ENCODE measurements at places on chromosomes 16 and 17.

DNA sequence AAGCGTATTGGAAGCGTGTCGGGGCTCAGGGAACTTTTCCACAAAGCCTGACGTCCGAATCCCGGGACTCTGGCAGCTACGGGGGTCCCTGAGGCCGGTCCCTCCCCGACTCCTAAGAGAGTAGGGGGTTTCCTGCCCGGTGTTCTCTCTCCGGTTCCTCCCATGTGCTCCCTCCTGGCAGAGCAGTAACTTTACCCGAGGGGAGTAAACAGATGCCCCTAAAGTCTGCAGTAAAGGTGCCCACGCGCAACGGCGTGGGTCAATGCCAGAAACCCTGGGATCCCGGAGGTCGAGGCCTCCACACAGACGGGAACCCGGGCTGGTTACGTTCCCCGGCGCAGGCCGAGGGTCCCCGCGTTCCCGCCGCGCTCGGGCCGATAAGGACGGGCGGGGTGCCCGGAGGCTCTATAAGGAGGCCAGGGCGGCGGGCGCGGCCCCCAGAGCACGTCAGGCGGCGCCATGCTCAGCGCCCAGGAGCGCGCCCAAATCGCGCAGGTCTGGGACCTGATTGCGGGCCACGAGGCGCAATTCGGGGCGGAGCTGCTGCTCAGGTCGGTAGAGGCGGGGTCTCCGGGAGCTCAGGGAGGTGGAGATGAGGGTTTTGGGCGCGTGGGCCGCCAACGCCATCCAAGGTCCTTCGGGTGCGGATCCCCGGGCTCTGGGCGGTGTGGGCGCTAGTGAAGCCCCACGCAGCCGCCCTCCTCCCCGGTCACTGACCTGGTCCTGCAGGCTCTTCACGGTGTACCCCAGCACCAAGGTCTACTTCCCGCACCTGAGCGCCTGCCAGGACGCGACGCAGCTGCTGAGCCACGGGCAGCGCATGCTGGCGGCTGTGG is at the start of gene HBM:
Gene HBM (plus strand): TSS at position 440 of the 836 bp plus-strand sequence. CDS start 20 bp downstream, at position 460.
- no peak for DNase-seq

- no peak for DNase-seq
Observed at GRCh38 chr17:33227911-33228310, 65.2 kb downstream of the ASIC2 start.

DNA sequence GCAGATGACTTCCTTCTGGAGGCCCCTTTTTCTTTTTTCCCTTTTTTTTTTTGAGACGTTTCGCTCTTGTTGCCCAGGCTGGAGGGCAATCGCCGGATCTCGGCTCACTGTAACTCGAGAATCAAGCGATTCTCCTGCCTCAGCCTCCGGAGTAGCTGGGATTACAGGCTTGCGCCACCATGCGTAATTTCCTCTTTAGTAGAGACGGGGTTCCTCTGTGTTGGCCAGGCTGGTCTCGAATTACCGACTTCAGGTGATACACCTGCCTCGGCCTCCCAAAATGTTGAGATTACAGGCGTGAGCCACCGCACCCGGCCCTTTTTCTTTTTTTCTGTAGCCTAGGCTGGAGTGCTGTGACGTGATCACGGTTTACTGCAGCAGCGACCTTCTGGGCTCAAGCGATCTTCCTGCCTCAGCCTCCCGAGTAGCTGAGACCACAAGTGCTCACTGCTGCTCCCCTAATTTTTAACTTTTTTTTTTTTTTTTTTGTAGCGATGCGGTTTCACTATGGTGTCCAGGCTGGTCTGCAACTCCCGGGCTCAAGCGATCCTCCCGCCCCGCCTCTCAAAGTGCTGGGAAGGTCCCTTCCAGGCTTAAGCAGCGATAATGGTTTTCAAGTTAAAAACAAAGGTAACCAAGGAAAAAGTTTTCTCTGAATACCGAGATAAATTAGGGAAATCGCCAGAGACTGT is 956 bp upstream of the IST1 start:
- no peak for DNase-seq

DNA sequence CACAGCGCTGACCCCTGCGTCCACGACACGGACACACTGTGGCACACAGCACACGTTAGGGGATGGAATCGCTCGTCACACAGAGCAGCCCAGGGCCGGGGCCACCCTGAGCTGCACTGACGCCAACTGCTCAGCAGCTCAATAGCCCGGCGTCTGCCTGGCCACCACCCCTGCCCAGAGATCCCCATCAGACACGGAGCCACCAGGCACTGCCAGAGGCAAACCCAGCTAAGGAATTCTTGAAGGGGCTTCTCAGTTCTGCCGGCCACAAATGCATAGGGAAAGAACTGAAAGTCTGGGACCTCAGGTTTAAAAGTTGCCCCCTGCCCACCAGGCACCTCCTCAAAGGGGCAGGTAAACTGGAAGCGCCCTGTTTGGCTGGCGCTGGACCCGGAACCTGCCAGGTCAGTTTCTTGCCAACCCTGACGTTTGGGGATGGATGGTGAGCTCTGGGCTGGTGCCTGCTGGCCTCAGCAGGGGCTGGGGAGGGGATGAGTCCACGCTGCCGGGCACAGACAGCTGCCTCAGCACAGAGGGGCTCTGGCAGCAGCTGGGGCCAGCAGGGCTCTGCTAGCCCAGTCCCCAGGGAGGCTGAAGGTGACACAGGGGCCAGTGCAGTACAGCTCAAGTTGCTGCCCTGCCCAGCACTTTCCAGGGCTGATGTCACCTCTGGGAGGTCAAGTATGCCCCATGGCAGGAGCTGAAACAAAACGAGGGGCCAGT is 33.2 kb downstream of the TIMM22 start:
- no peak for DNase-seq

GRCh38 chr17:13736916-13737315 is 135.2 kb upstream of the HS3ST3A1 start:
- DNase-seq, result no peak

DNA sequence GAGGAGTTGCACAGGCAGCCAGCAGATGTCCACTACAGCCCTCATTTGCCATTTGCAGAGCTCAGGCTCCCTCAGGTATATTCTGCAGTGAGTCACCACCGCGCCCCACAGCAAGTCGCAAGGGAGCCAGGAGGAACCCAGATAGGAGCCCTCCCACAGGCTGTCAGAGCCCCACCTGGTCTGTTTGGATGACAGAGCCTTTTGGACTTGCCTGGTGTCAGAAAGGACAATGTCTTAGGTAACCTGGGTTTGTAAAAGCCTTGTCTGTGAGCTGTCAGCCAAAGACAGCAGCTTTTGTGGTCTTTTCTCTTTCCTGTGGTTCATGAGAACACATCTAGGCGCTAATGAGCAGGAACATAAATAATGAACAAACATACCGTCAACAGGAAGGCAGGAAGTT is 70.9 kb downstream of the GNAO1 start:
- DNase-seq, result no peak

DNA sequence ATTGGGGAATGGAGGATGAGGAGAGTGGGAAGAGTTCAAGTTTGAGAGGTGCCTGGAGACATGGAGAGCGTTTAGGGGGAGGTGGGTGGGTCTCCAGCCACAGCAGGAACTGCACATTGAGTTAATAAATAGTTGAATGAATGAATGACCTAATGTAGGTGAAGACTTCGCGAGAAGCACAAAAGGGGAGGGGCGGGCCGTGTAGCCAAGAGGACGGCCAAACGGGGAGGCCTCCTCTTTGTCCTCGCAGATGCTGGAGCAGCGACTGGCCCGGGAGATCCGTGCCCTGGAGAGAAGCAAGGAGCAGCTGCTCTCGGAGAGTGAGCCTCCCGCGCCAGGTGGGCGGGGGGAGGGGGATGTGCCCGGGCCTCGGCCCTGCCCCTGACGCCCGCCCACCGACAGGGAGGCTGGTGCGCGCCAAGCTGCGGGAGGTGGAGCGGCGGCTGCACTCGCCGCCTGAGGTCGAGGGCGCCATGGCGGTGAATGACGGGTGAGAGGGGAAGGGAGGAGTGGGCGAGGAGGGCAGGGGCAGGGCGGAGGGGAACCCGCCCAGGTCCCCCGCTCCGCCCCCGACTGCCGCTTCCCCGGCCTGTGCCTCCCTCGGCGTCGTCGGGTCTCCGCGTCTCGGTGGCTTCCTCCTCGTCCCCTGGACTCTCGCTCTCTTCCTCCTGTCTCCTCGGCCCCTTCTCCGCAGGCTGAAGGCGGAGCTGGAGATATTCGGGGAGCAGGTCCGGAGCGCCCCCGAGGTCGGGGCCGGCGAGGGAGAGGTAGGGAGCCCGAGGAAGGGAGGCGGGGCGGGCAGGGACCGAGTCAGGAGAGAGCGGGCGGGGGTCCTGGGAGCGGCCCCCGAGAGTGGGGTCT is 12.9 kb downstream of the SYCE1L start:
- peak; percentile 48 for DNase-seq

- no peak for DNase-seq
Observed at GRCh38 chr16:1981398-1981836, at the start of gene NOXO1. NOXO1 (minus strand) TSS chr16:1981469; CDS start chr16:1981179, 290 bp downstream.

GRCh38 chr16:87958632-87959031 is 7.4 kb downstream of the BANP start:
- DNase-seq, result no peak

- DNase-seq, result no peak
Observed at GRCh38 chr17:61574542-61575351, 16.3 kb downstream of the NACA2 start.

GRCh38 chr16:28107232-28107631 is 43.7 kb upstream of the GSG1L start:
- DNase-seq, result no peak

- no peak for DNase-seq
Observed at GRCh38 chr16:23384878-23385277, 68.1 kb downstream of the COG7 start.

DNA sequence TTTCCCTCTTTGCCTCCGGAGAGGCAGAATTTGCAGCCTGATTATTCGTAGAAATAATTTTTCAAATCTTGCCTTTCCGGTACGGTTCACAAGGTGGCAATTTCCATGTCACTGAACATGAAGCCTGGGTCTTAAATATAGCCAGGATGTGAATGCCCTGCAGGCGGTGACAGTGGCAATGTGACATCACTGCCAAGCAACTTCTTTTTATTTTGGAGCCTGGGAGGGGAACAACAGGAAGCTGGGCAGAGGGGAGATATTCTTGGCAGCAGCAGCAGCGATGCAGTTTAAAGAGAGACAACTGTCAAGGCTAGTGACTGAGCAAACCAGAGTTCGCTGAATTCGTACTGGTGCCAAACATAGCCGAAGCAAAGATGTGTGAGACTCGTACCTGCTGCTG is 171.1 kb downstream of the SNX29 start:
- DNase-seq, result no peak

DNA sequence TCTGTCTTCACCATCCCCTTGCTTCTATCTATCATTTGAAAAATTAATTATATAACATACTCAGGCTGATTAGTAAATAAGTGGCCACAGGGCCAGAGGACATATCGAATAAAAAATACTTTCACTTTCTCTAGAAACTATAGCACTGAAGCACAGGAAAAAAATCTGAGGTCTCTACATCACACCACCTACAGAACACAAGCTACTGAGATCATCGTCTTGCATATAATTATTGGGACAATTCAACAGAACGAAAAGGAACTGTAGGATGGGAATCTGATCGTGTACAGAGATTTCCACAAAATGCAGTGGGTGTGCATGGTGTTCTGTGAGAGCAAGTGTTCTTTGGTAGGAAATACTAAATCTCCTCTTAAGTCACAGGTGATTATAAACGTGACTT is 289.6 kb upstream of the ERCC4 start:
- DNase-seq, result no peak

- DNase-seq, result no peak
Observed at GRCh38 chr17:68820825-68821481, 134.2 kb downstream of the ABCA8 start.

DNA sequence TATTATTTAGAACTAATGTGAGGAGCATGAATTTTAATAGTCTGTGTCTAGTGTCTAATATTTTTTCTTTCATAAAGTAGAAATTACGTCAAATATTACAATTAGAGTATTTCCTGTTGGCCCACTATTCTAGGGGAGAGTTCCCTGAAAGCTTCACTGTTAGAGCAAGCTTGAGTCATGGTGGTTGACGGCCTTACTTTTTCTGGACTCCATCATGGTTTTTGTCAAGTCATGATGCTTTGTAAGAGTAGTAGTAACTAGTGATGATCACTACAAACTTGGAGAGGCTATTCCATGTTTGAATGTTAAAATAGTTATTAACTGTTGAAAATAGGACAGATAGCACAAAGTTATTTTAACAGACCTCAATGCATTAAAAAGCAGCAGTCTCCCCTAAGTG is 1.7 kb downstream of the PSMD11 start:
- no peak for DNase-seq

DNA sequence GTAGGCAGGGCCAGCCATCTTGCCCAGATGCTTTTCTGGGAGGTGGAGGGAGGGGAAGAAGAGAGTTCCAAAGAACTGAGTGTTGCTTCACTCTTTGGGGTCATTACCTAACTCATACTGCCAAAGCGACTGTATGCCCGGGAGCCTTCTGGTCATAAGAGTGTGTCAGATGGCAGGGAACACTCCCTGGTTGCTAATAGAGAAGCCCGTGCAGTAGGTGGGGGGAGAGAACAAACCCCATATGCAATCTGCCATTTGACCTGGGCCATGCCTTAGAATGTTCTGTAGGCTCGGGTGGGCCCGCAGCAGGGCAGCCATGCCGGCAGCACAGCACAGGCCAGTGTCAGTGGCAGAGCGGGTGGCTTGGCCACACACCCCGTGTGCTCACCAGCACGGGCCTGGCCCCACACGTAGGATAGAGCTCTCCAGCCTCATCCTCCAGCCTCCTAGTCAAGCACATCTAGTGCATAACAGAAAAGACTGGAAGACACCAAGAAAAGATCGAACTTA is 120.5 kb downstream of the SOCS1 start:
- no peak for DNase-seq

DNA sequence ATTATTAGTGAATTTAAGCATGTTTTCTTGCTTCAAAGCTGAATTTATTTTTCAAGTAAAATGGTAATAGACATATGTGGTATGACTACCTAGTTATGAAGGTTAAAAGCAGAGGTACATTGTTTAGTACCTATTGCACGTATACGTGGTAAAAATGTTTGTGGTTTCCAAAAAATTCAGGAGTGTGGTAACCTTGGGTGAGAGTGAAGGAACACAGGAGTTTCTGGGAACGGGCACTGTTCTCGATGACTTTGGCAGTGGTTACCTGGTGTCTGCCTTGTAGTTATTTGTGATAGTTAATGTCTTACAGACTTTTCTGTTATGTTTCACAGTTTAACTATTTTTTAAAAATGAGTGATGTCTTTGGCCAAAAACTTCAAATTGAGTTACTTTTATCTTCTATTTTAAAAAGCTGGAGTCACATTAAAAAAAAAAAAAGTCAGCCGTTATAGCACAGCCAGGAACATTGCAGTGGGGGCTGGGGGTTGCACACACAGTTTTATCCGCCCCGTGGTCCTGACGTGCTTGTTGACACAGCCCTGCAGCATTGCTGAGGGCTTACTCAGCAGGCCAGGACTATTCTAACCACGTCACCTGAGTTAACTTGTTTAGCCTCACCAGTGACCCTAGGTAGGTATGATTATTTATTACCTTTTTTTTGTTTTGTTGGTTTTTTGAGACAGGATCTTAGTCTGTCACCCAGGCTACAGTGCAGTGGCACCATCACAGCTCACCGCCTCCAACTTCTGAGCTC is 10.9 kb downstream of the JPT2 start:
- DNase-seq, result no peak

DNA sequence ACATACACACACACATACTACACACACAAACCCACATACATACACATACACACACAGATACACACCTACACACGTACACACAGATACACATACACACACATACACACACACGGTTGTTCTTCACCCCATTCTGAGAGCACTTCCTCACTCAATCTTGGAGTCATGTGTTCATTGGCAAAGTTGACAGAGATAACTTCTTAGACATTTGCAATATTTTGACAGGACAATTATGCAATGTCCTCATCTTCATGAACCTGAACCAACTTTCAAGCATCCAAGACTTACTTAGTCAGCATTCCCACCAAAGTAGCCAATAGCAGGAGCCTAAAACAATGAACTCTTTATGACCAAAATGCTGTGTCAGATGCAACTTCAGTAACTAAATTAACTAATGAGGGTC is 77.1 kb upstream of the DNAH17 start:
- no peak for DNase-seq
